AG04450 (cell line): ENCODE measurements at places on chromosomes 2 and 18.

- no peak for DNase-seq
Measured at GRCh38 chr2:240219208-240219890, 78.9 kb upstream of the OTOS start.

GRCh38 chr2:17301437-17301836, 216.8 kb downstream of the RAD51AP2 start:
- no peak for DNase-seq

- no peak for DNase-seq
Measured at GRCh38 chr2:36361396-36361795, 5.8 kb downstream of the CRIM1 start.

DNA sequence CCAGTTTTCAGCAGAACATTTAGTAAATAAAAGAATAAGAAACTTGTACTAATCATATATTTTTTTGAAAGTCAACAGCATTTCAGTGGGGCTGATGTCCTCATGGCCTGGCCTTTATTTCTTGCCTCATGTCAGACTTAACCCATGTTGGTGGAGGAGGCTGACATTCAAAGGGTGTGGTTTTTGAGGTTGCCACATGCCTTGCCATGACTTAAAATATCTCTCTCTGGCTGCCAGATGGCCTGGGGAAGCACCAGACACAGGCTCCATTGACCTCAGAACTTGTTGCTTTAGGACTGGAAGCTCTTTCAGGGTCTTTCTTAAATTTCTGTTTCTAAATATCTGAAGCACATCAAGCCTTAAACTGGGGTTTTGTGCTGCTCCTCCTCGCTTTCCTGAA, 32.5 kb upstream of the CD28 start:
- no peak for DNase-seq

- no peak for DNase-seq
Measured at GRCh38 chr2:97996679-97997078, 931 bp upstream of the TMEM131 start.

GRCh38 chr18:42778445-42779042, 336.9 kb downstream of the RIT2 start:
- DNase-seq = no peak

GRCh38 chr18:12336171-12336613, 28.2 kb downstream of the TUBB6 start:
- no peak for DNase-seq

DNA sequence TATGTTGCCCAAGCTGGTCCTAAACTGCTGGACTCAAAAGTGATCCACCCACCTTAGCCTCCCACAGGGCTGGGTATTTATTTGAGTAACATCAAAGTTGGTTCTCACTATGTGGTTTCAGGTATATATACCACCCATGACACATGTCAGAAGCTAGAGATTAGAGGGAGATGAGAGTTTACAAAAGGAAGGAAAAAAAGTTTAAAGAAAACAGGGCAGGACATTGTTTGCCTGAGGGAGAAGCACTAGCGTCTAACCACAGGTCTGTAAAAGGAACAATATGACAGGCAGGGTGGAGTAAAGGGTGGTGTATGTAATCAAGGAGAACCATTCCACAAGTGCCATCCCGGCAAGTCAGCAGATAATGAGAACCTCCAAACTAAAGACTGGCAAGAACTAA, 8.5 kb downstream of the CEP76 start:
- DNase-seq = no peak

- no peak for DNase-seq
Measured at GRCh38 chr18:31633392-31634330, 42.0 kb downstream of the TTR start.

- DNase-seq = no peak
Measured at GRCh38 chr2:38948995-38949394, 59.3 kb downstream of the ARHGEF33 start.

- DNase-seq = no peak
Measured at GRCh38 chr18:31566576-31567306, 24.9 kb upstream of the TTR start.

DNA sequence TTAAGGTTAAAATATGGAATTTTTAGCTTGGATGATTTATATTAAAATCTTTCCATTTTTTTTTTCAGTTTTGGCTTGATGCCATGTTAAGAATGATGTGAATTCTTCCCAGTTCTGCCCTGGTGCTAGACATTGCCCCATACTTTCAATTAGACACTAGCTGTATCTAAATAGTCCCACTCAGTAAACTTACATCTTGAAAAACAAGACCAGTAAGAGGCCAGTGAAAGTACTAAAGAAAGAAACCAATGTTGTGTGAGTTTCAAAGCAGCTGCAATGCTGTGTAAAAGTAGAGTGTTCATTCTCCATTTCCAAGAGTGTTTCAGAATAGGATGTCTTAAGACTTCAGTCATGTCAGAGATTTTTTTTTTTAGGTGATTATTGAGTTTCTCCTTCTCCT, 40.0 kb upstream of the CYBRD1 start:
- DNase-seq = no peak

DNA sequence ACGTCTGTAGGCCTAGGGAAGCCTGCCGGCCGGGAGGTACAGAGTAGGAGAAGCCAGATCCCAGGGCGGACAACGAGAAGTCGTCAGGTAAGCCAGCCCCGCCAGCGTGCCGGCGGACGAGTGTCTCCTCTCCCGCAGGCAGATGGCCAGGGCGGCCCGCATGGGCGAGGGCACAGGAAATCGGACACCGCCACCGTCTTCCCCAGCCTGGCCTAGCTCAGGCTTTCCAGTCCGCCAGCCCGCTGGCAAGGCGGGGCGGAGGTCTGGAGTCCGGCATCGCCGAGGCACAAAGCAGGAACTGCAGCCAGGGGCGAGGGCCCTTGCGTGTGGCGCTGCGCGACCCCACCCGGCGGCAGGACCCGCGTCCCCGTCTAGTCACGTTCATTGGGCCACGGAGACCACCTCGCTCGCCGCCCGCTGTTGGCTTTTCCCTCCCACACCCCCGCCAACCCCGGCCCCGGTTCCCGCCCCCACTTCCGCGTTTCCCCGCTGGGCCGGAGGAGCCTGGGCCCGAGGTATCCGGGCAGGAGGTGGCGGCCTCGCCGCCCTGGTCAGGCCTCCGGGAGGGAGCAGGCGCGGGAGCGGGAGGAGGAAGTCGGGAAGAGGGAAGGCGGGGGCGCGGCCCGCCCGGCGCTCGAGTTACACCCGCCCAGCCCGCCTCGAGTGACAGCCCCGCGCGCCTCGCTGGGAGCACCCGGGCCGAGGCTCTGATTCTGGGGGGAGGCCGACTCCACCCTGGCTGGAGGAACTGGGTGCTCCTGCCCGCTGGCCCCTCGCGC, at the start of gene GPD2:
Gene GPD2 (plus strand): TSS at position 662 of the 779 bp plus-strand sequence. CDS start 39,727 bp downstream, outside the sequence.
- DNase-seq = peak; percentile 42

DNA sequence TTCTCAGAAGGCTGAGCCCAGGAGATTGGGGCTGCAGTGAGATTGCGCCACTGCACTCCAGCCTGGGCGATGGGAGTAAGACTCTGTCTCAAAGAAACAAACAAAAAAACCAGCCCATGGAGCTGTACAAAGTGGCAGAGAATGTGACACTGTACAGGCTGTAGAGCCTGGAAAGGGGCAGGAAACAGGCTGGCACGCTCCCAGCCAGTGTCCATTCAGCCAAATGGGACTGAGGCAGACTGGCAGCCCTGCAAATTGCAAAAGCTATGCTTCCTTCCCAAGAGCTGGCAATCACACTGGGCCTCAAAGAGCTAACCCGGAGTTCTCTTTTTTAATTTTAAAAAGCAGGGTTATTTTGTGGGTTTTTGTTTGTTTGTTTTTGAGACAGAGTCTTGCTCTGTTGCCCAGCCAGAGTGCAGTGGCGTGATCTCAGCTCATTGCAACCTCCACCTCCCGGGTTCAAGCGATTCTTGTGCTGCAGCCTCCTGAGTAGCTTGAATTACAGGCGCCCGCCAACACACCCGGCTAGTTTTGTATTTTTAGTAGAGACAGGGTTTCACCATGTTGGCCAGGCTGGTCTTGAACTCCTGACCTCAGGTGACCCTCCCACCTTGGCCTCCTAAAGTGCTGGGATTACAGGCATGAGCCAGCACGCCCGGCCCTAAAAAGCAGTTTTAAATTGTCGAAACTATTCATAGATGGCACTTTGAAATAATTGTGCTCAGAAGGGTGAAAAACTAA, 42.8 kb downstream of the SCRN3 start:
- DNase-seq = no peak

- DNase-seq = no peak
Measured at GRCh38 chr2:237244976-237245646, 159.4 kb downstream of the COPS8 start.

DNA sequence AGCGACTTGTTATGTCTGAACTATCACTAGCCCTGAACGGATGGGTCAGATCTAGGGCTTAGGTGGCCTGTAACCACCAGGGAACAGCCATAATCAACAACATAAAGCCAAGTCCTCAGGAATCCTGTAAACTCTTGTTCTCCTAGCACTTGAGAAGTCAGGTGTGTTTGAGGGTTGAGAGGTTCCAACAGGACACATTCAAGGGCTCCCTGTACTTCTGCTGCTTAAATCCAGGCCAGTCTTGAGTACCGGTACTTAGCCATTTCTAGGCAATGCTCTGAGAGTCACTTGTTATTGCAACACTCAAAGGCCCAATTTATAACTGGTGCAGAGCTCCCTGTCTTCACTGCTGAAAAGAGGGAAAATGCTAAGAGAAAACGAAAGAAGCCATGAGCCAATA, 21.6 kb upstream of the SLC40A1 start:
- no peak for DNase-seq

DNA sequence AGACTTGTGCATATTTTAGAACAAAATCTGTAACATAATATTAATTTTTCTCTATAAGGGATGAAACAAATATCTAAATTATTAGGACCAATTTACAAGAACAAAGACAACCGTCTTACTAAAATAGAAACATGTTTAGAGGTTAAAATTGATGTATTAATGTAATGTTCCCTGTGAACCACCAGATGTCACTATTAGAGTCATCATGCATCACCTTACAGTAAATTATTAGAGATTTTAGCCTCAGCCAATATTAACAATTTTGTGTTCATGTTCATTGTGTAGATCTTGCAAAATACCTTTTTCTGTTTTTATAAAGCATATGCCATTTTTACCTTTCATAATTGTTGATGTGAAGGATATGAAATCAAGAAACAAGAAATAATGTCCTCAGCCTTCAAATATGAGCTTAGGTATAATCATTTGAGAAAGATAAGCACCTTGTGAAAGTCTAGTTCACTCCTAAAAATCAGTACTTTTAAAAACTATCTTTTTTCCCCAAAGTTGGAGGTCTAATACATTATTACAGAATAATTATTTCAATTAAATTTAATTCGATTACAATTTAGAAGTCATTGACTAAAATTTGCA, 344.3 kb upstream of the KCNH7 start:
- no peak for DNase-seq

- DNase-seq = peak; percentile 2
Measured at GRCh38 chr18:31741097-31741735, 19.5 kb downstream of the SLC25A52 start.

- DNase-seq = peak; percentile 20
Measured at GRCh38 chr18:8341481-8342230, 267.6 kb upstream of the RAB12 start.

GRCh38 chr2:62142054-62142453, 53.9 kb upstream of the B3GNT2 start:
- no peak for DNase-seq

GRCh38 chr18:43148231-43148630, 32.7 kb upstream of the RIT2 start:
- no peak for DNase-seq

DNA sequence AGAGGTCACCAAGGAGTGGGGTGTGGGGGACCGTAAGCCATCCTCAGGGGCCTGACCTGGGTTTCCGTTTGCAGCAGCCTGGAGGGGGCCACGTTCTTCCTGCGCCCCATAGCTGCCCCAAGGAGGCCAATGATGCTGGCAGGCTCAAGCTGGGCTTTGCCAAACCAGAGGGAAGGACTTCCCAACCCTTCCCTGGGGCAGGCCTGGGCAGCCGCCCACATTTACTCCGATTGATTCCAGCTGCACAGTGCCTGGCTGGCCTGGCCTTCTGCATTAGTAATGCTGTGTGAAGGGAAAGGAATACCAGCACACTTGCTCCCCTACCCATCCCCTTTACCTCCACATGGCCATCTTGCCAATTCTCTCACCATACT, 360.6 kb upstream of the SLC14A2 start:
- DNase-seq = no peak

- no peak for DNase-seq
Measured at GRCh38 chr2:60861736-60862135, 19.6 kb upstream of the REL start.

DNA sequence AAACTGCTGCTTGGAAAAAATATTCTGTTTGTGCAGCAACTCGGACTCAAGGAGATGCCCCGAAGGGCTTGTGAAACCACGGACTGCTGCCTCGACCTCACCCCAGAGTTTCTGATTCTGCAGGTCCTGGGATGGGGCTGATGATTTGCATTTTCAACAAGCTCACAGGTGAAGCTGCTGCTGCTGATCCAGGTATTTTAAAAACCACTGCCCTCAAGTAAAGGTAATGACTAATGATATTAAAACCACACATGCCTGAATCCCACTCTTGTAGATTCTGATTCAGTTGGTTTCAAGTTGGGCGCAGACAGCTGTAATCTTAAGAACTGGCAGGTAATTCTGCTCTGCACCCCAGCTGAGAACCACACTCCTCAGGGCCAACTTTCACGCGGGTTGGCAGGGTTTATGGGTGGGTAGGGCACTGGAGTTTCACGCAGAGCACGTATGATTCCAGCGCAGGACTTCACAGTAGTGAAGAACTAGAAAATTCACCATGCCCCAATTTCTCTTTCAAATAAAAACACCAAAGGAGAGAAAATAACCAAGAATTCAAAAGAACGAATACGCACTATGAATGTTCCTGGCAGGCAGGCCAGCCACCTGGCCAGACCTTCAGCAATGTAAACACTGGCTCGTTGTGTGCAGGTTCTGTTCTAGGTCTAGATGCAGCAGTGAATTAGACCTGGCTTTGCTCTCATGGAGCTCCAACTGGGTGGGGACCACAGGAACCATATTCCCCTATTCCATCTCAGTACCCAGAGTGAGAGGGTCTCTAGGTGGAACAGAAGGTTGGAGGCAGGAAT, 74.6 kb upstream of the ZFP36L2 start:
- DNase-seq = no peak

DNA sequence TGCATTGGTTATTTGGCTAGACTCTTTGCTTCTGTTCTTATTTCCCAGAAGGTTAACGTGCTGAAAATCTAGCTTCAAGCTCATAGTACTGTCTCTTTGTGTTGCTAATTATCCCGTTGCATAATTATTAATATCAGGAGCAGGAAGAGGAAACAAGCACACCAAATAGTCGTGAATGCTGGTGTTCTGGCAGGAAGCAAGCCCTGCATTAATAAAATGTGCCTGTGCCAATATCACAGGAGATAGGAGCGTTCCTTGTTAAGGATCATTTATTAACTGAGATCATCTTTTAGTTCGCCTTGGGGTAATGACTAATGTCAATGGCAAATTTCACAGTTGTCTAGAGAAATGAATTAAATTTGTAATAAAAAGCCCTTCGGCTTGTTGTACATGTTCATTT, 893.0 kb upstream of the POU3F3 start:
- no peak for DNase-seq
